Mononuclear cell (primary cell): ENCODE measurements at places on chromosomes 7 and 10. TPM values are rescaled to one million over a fixed set of nuclear protein-coding genes. Genes with fewer than 3 reads are reported as not detected.

The EN2 gene
- not detected for total RNA-seq

The C7orf57 gene
- not detected for total RNA-seq

The CRYGN gene
- total RNA-seq, result not detected

The CCDC172 gene
- total RNA-seq, result not detected
